ENCODE measurements at places on chromosomes 7 and 10. TPM values are rescaled to one million over a fixed set of nuclear protein-coding genes. Genes with fewer than 3 reads are reported as not detected.
A peak's percentile ranks its signal among the peaks of the same experiment; 100 is the strongest.

GRCh38 chr10:113369365-113369694 lies 183.5 kb upstream of the HABP2 start:
- H3K36me3 ChIP-seq, result no peaks in the 10 kb centered on the region
- no peak overlapping the region for H3K27ac ChIP-seq
- H3K4me3 ChIP-seq, result no peak overlapping the region
- no peaks in the 10 kb centered on the region for H3K27me3 ChIP-seq

DNA sequence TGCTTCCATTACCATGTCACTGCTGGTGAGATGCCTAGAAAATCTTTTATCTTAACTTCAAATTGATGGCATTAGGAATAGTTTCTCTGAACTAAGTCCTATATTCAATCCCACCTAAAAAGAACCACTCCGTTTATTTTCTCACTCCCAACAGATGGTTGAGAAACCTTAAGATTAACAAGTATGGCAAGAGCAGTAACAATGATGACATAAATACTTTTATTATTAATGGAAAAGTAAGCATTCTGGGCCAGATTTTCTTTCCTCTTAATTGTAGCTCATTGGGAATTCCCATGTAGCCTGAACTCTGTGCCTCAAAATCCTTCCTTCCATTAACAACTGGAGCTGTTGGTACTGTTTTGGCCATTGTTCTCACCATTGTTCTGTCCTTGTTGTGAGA lies 21.1 kb upstream of the FAM13C start:
- no peaks in the 10 kb centered on the region for H3K36me3 ChIP-seq
- H3K4me3 ChIP-seq, result no peak overlapping the region
- peak; percentile 72 for DNase-seq
- peaks cover 51% of the 10 kb centered on the region for H3K27me3 ChIP-seq

DNA sequence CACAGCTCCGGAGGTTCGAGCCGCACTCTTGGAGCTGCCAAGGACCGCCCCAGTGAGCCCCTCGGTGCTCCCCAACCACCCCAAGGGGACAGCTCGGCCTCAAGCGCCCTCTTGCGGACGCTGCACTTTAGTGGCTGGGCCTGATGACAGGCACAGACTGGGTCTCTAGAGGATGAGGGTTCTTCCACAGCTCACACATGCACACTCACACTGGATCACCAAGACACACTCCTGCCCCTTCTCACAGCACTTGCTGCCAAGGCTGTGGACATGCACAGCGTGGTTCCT lies 2.1 kb downstream of the RET start:
- DNase-seq, result peak; percentile 79
- no peak overlapping the region for H3K27ac ChIP-seq
- H3K4me1 ChIP-seq, result no peaks in the 10 kb centered on the region

- H3K4me1 ChIP-seq, result peaks cover 19% of the 10 kb centered on the region
- H3K36me3 ChIP-seq, result no peaks in the 10 kb centered on the region
- no peak overlapping the region for H3K4me3 ChIP-seq
- DNase-seq, result no peak
- no peak overlapping the region for H3K27ac ChIP-seq
Observed at GRCh38 chr7:131568970-131569369, 12.5 kb upstream of the PODXL start.

GRCh38 chr7:36623247-36623646 lies 101.0 kb downstream of the AOAH start:
- H3K4me1 ChIP-seq, result peaks cover 18% of the 10 kb centered on the region
- H3K4me3 ChIP-seq, result no peak overlapping the region
- H3K36me3 ChIP-seq, result no peaks in the 10 kb centered on the region

GRCh38 chr7:27107391-27108381 lies 5.2 kb upstream of the HOXA2 start:
- H3K4me3 ChIP-seq, result no peak overlapping the region
- no peak for DNase-seq
- no peak overlapping the region for H3K27ac ChIP-seq
- H3K27me3 ChIP-seq, result peaks cover 100% of the 10 kb centered on the region
- H3K36me3 ChIP-seq, result no peaks in the 10 kb centered on the region
- no peaks in the 10 kb centered on the region for H3K4me1 ChIP-seq

Gene PPP1R17
- 0.09 TPM for total RNA-seq

GRCh38 chr10:103448746-103449145 lies 3.4 kb downstream of the CALHM2 start:
- no peak overlapping the region for H3K4me3 ChIP-seq
- no peak for DNase-seq
- no peaks in the 10 kb centered on the region for H3K27me3 ChIP-seq
- H3K27ac ChIP-seq, result no peak overlapping the region
- H3K36me3 ChIP-seq, result no peaks in the 10 kb centered on the region
